ENCODE measurements at places on chromosomes 1 and 21.

GRCh38 chr1:11581445-11581991 lies 72.7 kb downstream of the FBXO2 start:
- DNase-seq = no peak

GRCh38 chr1:117562581-117563491 lies 43.0 kb upstream of the TENT5C start:
- no peak for DNase-seq

GRCh38 chr1:37595440-37596181 lies at the start of gene GNL2:
Gene GNL2 (minus strand): TSS chr1:37595937. CDS start chr1:37595822, 115 bp downstream.
- peak; percentile 93 for DNase-seq

DNA sequence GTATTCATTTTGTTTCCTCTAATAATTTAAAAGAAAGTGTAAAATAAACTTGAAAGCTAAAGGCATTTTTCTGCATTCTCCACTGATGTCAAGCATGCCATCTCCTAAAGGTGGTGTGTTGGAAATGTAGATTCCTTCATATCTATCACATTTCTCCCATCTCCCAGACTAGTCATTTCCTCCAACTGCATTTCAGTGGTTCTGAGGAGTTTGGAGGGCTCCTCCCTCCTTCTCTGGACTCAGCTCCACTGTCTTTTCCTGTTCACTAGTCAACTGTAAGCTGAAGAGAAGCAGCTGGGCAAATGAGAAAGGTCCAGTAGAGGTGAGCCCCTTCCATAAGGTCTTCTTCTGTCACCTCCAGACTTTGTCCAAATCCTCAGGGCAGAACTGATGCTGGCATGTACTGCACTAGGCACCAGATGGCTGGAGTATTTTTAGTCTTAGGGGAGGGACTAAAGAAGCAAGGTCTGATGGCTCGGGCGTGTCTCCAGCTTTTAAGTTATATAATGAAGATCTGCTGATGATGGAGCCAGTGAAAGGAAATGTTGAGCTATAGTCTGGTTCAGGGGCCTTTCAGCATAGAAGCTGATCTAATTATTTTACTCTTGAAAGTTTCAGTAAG lies 186.1 kb downstream of the NTNG1 start:
- no peak for DNase-seq

DNA sequence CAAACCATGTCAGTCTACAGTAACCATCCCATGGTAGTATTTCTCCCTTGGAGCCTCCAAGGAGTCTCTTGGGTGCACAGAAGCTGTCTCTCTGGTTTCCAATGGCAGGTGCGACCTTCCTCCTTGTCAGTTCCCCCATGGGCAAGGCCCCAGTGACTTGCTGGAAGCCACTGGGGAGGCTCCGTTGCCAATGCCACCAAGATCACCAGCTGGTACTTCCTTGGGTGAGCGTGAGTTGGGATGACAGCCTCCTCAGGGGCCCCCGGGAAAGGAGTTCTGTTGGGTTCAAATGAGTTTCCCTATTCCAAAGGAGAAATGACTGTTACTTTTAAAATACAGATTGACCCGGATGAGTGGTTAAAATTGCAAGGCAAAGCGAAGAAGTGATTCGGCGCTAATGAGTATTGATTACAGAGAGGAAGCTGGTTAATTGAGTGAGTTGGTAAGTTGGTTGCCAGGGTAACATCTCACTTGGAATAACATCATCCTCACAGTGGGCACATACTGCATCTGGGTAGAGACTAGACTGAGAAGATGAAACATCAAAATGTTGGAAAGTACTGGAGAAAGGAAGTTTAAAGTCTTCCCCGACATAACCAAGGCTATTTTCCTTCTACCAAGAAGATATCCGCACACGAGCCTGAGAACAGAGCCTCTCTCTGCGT lies 53.0 kb upstream of the LAPTM5 start:
- no peak for DNase-seq

DNA sequence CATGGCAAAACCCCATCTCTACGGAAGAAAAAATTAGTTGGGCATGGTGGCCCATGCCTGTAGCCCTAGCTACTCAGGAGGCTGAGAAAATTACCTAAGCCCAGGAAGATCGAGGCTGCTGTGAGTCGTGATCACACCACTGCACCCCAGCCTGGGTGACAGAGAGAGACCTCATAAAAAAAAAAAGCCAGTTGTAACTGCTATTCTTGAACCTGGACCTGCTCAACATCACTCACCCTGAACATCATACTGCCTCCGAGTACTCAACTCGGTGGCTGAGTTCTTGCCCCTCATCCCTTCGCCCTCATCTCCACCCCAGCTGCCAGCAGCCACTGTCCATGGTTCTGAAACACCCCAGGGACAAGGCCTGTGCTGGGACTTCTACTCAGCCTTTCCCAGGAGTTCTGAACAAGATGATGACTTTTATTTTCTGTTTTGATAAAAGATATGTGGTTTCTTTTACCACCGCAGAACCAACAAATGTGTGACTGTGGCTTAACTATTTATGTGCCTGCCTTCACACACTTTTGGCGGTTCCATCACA lies 5.4 kb upstream of the DISP3 start:
- DNase-seq = no peak

GRCh38 chr1:158979229-158979628 lies 30.5 kb upstream of the IFI16 start:
- DNase-seq = no peak

- no peak for DNase-seq
These were observed 30.0 kb downstream of the CAPZB start for GRCh38 chr1:19455353-19455752.

Data from foreskin melanocyte (primary cell).